Mammary microvascular endothelial cell (primary cell): ENCODE measurements at places on chromosomes 1 and 21. TPM values are rescaled to one million over a fixed set of nuclear protein-coding genes. Genes with fewer than 3 reads are reported as not detected.

Gene RGS21
- total RNA-seq = not detected in 2 replicates

Gene KRTAP19-2
- not detected in 2 replicates for total RNA-seq

Gene KRTAP24-1
- total RNA-seq = not detected in 2 replicates

Gene LCE1B
- not detected in 2 replicates for total RNA-seq

Gene GCLM
- total RNA-seq = 25.6 and 26.3 TPM in 2 replicates

Gene FAM151A
- not detected in 2 replicates for total RNA-seq
